Esophagus squamous epithelium (tissue), 5 donors: ENCODE measurements at places on chromosomes 1 and 21.

DNA sequence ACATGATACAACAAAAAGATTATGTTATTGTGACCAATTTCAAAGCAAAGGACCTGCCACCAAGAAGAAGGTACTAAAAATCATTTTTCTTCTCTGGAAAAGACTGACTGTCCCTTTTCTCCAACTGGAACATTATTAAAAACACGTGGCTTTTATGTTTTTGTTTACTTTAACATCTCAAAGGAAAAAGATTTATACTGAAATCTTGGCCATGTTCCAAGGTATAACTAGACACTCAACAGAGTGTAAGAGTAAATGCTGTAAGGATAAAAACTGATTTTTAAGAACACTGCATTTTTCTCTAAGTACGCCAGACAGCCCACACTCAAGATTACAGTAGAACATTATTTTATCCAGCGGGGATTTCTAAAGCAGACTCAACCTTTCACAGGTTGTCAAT, 62.1 kb downstream of the BRWD1 start:
- DNase-seq, result no peak

DNA sequence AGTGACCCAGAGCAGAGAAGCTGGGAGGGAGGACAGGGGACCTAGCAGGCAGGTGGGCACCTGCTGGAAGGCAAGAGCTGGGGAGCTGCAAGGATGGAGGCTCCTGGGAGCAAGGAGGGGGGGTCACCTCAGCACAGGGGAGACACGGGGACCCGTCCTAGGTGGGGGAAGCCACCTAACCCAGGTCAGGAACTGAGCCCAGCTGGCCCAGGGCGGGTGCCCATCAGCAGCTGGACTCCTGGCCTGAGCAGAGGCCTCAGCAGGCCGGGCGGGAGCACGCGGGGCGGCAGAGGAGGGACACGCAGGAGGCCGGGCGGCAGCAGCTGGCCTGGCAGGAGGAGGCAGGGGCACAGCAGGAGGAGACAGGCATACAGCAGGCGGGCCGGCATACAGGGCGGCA, 949 bp downstream of the KRTAP10-1 start:
- DNase-seq, result no peak

- no peak for DNase-seq
Observed at GRCh38 chr1:63784489-63785390, 10.9 kb downstream of the ROR1 start.

GRCh38 chr1:5734996-5735395, 257.2 kb downstream of the NPHP4 start:
- no peak for DNase-seq

DNA sequence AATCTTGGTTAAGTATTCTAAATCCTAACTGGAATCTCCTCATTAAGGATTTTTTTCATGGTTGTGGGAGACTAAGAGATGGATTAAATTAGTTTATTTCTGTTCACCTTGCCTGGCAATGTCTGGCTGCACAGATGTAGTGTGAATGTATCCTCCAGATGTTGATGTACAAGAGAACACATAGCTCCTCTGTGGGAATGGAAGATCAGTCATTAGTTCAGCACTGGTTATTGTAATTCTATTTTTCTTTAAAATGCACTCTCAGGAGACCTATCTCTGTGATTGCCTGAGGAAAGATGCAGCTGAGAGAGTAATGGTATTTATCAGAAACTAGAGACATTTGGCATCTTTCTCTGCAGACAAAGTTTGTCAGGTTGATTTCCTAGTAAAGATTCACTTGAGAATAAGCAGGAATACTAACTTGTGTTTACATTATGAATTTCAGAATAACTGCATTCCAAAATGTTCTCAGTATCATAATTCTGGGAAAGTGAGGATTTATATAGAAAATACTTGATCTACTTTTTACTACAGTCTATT, 178.6 kb downstream of the GIPC2 start:
- no peak for DNase-seq

GRCh38 chr1:45266151-45266801, 59.9 kb upstream of the ZSWIM5 start:
- no peak for DNase-seq

GRCh38 chr1:2583871-2584351, 2.7 kb upstream of the PRXL2B start:
- no peak for DNase-seq

DNA sequence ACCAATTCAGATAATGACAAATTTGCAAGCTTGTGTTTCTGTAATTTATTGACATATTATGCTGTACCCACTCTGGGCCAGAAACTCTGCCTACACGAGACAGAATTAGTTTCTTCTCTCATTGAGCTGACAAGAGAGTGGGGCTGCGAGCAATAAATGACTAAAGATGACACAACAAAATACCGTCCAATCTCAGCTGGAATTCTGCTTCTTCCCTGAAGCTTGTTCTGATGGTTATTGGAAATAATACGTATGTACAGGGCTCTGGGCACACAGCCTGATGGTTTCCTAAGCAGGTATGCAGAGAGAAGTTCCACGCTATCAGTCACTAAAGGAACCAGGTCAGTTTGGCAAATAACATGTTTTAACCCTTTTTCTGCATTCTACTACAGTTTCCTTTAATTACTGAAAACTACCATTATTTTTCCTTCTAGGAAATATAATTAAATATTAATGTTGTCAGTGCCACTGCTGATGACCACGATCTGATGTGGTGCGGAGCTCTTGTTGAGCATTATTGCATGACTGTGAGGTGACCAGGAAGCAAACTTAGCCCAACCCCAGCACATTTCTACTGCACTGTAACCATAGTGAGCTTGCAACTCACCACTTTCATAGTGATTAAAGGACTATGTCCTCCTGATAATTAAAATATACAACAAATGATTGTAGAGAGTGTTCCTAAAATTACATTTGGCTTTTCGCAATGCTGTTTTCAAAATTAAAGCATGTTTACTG, 221.4 kb upstream of the L1TD1 start:
- no peak for DNase-seq

- no peak for DNase-seq
Observed at GRCh38 chr1:8671306-8671917, 146.0 kb downstream of the RERE start.

DNA sequence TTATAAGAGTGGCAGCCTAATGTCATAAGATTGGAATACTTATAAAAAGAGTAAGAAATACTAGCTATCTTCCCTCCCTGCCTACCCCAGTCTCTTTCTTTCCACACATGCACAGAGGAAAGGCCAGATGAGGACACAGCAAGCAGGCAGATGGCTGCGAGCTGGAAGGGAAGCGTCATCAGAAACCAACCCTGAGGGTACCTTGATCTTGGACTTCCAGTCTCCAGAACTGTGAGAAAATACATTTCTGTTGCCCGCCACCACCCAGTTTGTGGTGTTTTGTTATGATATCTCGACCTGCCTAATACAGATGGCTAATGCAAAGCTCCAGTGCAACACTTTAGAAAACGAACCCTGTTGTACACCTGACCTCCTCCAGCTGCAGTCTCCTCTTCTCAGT, 2.3 kb upstream of the OR2C3 start:
- DNase-seq, result no peak

DNA sequence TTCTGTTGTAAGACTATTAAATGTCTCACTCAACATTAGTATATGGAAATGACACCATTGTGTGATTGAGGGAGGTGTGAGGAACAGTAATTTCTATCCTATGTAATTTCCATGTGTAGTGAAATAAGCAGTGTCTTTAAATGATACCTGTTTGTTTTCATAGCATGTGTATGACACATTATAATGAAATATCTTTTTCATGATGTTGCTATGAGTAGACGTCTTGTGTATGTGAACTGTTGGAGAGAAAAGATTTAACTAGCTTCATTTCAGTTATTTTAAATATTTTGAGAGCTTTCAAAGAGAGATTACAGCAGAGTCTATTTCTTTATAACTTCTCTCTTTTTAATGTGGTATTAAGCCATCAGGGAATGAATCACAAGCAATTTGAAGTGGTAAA, 71.5 kb upstream of the QSOX1 start:
- DNase-seq, result no peak

DNA sequence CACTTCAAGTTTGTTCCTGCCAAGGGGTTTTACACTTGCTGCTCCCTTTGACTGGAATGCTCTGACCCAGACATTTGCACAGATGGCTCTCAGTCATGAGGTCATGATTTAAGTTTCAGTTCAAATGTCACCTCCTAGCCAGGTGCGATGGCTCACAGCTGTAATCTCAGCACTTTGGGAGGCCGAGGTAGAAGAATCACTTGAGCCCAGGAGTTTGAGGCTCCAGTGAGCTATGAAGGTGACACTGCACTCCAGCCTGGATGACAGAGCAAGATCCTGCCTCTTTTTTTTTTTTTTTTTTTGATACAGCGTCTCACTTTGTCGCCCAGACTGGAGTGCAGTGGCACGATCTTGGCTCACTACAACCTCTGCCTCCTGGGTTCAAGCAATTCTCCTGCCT, 4.5 kb upstream of the ZMYM4 start:
- no peak for DNase-seq

- DNase-seq, result no peak
Observed at GRCh38 chr21:44477131-44477530, 21.8 kb downstream of the LRRC3 start.

DNA sequence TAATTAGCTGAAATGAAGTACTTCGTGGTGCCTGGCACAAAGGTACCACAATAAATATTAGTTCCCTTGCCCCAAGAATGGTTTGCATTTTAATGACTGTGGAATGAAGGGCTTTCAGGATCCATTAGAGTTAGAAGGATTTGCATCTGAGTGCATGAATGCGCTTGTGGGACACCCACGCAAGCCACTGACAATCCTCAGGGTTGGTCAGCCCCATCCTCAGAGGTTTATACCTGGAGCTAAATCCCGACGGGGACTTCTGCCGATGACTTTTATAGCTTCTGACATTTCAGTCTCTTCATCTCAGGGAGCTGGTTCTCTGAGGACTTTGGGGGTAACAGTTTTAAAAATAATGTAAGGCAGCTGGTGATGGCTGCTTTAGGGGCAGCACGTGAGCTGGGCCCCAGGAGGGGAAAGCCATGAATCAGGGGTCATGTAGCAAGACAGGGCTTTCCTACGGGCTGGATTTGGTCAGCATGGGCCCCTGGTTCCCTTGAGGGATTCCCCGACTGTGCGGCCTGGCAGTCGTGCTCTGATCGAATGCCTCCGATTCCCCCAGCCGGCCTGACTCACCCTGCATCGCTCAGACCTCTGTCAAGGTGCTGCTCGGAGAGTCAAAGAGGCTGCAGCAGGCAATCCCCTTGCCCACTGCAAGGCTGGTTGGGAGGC, 20.8 kb upstream of the IL10 start:
- DNase-seq, result no peak

DNA sequence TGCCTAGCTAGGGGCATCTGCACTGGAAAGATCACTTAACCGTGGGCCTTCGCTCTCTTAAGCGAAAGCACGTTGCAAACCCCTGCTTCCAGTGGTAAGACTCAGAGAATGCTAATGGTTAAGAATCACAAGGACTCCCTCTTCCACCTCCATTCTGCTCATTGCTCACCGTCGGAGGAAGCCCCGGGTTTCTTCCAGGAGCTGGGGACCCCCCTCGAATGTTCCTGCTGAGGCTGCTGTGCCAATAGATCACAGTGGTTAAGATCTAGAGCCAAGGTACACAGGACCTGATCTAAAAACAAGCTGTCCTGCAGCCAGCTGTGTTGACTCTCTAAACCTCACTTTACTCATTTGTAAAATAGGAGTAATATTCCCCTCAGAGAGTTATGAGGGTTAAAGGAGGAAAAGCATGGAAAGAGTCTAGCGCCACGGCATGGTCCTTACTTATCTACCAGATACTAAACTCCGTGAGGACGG, 765 bp downstream of the VAMP3 start:
- no peak for DNase-seq

- no peak for DNase-seq
Observed at GRCh38 chr1:84959294-84959693, 37.6 kb downstream of the MCOLN2 start.

DNA sequence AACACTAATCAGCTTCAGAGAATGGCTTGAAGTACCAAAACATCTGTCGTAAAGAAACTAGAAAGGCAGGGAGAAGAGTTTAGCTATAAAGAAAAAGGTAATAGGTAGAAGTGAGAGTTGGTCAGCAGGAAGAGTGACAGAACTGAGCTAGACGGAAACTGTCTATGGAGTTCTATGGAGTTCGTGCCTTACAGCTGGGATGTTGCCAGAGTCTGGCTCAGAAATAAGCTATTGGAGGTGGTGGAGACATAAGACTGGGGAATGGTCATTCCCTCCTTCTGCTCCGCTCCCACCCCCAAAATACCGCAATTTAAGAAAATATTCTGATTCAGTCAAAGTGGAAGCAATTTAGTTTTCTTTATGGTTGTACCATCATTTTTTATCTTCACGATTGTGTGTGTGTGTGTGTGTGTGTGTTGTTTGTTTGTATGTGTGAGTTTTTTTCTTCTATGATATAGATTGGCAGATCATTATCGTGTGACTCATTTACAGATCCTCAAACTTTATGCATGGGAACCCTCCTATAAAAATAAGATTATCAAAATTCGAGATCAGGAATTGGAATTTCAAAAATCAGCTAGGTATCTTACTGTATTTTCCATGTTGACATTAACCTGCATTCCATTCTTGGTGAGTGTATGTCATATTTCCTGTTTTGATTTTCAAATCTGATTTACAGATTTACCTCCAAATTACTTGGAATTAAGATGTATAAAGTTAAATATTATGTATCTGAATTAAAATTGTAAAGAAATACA, 79.0 kb downstream of the HSPA13 start:
- no peak for DNase-seq

GRCh38 chr1:160993544-160994193, 27.3 kb downstream of the F11R start:
- DNase-seq, result no peak

DNA sequence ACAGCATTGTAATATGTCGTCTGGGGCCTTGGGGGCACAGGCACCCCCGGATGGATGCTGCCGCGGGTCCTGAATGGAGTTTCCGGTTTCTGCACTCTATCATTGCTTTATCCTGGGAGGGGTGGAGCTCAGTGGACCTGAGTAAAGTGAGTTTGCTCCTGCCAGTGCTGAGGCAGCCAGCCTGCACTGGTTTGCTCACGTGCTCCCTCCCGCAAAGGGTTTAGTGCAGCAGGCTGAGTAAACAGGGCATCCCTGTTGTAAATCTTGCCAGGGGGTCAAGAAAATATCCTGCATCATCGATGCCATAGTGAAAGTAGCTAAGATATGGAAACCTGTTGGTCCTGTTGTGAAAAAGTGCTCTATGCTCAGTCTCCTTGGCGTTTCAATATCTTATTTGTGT, 85.6 kb upstream of the BRINP3 start:
- no peak for DNase-seq

DNA sequence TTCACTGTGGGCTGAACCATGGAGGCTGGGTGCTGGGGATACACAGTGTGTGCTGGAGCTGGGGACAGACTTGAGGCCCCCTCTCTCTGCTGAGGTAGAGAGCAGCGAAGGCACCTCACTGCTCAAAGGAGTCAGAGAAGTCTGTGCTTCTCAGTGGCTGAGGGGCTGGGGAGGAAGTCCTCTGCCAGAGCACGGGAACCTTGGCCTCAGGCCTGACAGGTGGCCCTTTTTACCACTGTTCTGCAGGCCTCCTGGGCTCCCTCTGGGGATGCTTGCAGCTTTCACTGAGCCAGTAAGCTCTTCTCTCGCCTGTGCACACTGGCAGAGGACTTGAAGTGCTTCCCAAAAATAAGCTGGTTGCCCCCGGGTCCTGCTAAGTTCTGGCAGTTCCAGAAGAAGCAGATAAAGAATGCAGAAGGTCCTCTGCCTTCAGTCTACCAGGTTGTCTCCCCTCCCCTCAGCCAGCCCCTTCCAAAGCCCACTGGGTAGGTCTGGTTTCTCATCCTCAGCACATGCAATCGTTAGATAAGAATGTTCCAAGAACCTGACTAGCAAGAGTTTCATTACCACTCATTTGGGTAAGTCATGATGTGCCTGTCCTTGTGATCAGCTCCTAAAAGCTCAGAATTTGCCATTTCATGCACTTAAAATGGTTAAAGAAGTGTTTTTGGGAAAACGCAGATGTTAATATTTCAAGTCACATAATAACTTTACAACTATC, 53.9 kb downstream of the TENT5C start:
- no peak for DNase-seq
